ENCODE measurements at places on chromosomes 12 and 14.

DNA sequence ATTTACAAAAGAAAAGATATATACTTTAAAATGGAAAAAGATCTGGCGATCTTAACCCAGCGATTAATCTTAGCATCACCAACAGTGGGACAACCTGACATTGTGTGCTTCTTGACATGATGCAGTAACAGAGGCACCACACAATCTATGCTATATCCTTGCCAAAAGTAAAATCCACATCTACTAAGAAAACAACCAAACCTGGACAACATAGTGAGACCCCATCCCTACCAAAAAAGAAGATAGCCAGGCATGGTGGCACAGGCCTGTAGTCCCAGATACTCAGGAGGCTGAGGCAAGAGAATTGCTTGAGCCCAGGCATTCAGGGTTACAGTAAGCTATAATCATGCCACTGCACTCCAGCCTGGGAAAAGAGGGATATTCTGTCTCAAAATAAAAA lies 50.5 kb downstream of the SINHCAF start:
- DNase-seq, result no peak

GRCh38 chr14:74257078-74257940 lies 18.1 kb downstream of the VSX2 start:
- DNase-seq, result peak; percentile 46

- DNase-seq, result peak; percentile 58
Measured at GRCh38 chr14:22689199-22689598, 45.0 kb upstream of the OR6J1 start.

GRCh38 chr12:30614031-30614430 lies 81.6 kb downstream of the IPO8 start:
- no peak for DNase-seq

DNA sequence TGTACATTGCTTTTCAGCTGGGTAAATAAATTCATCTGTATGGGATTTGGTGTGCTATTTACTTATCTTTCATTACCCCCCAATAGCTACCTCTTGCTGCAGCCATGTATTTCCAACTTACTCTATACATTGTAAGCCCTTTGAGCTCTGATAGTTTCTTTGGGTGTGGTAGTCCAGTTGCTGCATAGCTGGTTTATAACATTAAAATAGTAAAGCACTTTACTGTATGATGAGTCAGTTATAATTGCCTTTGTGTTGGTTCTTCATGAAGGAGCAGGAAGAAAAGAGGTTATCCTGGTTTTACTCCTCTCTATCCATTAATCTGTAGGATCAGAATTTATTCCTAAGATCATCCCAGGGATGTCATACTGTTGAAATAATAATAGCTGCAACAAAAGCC lies 15.7 kb downstream of the TBC1D30 start:
- no peak for DNase-seq

DNA sequence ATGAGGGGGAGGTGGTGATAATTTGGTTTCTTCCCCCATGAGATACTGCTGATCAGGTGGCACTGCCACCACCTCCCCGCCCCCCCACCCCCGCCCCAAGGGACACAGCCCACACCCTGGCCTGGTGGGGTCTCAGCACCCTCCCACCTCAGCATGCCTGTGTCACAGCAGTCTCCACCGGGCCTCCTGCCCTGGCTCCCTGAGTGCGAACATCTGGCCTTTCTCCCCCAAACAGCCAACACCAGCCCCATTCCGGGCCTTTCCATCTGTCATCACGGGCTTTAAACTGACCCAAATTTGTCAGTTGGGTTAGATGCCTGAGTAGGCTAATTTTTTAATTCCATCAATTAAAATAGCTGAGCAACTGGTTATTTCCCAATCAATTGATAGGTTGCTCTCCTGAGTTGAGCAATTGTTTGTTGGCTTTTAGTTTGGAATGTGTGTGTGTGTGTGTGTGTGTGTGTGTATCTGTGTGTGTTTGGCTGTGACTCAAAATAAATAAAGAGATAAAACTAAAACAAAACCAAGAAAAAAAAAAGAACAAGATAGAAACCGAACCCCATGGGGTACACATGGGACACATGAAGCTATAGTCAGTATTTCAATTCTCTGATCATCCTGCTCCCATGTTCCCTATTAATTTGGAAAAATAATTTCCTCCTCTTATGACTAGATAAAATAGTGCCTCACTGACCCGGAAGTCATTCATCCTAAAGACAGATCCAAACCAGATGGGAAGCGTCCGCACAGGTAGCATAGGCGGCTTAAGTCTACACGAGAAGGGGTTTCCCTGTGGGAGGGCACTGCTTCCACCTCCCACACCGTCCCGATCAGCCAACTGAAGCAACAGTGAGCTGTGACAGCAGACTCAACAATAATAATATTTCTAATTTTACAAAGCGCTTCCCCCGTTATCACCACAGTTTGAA lies 7.4 kb downstream of the SERPINA12 start:
- no peak for DNase-seq

- DNase-seq, result no peak
Measured at GRCh38 chr14:103404032-103404918, 19.1 kb downstream of the MARK3 start.

- no peak for DNase-seq
Measured at GRCh38 chr12:49905718-49906314, 2.1 kb upstream of the FAIM2 start.

DNA sequence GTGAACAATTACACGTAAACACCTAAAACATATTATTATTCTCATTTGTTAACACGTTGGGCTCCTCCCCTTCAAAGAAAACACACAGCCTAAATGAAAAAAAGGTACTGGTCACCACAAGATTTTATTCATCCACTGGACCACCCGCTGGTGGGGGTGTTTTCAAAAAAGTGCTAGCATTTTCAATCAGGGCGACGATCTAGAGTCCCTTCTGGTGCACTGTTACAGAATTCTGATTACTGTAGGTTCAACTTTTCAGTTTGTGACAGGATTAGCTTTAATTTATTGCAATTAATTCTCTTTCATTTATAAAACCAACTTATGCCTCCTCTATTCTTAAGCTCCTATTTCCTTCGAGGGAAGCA lies 443 bp downstream of the MAGOHB start:
- DNase-seq, result no peak

- DNase-seq, result no peak
Measured at GRCh38 chr12:2639020-2639298, 155.8 kb upstream of the FKBP4 start.

DNA sequence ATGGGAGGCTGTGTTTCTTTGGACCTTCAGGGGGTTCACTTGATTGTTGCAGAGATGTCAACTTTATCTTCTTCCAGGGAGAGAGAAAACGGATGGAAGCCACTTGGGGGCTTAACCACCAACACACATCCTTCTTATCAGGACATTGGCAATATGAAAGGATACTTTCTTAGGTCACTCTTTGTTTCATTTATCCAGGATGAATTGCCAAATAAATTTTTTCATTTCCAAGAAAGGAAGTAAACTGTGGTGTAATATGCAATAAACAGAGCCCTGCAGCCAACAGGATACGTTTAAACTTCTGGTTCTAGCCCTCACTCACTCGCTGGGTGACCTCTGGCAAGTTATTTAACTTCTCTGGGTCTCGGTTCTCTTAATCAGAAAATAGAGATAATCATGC lies 77.8 kb downstream of the CCDC60 start:
- no peak for DNase-seq

- DNase-seq, result no peak
Measured at GRCh38 chr14:72753044-72753710, 140.7 kb downstream of the DPF3 start.

GRCh38 chr14:64779472-64779871 lies 75.2 kb downstream of the PLEKHG3 start:
- DNase-seq, result no peak

- DNase-seq, result no peak
Measured at GRCh38 chr12:6302621-6303020, 7.9 kb upstream of the PLEKHG6 start.

GRCh38 chr14:61950340-61950739 lies 188.1 kb downstream of the SNAPC1 start:
- no peak for DNase-seq

- no peak for DNase-seq
Measured at GRCh38 chr12:32261638-32262037, 137.7 kb upstream of the FGD4 start.

DNA sequence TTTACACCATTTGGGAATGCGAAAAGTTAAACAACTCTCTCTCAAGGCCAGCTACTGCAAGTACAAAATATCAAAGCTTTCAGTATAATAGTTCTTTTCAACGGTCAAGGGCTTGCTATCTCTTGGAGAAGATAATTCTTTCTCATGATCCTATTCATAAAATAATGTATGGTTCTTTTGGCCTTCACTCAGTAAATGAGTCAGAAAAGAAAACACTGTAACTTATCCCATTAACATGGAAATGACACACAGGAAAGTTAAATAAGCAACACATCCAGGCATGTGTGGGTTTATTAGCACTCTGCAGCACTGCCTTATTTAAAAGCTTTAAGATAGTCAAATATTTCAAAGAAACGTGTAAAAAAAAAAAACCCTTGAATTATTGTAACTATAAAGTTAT lies 36.9 kb downstream of the ZFC3H1 start:
- DNase-seq, result no peak
